Stimulated activated CD4-positive, alpha-beta T cell treated with anti-CD3 and anti-CD28 coated beads, Interleukin-12 subunit alpha, Interleukin-12 subunit beta, amount 100 ng/mL, for 4 hours (primary cell): ENCODE measurements at places on chromosomes 4 and X.

- DNase-seq = no peak
Measured at GRCh38 chrX:148909758-148910157, 409.3 kb downstream of the AFF2 start.

DNA sequence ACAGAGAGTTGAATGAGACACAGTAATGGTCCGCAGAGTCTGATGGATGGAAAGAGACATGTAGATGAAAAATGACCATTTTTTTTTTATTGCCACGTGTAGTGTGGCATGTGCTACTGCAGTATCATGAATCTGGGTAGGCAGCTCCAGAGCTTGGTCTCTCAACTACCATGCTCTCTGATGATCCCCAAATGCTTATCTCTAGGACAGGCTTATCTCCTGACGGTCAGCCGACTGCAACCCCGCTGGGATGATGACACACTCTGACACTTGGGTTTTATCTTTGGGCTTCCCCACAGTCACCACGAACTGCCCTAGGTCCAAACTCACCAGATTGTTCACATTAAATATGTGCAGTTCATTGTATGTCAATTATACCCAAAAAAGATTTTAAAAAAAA lies 239.7 kb downstream of the QDPR start:
- DNase-seq = no peak

DNA sequence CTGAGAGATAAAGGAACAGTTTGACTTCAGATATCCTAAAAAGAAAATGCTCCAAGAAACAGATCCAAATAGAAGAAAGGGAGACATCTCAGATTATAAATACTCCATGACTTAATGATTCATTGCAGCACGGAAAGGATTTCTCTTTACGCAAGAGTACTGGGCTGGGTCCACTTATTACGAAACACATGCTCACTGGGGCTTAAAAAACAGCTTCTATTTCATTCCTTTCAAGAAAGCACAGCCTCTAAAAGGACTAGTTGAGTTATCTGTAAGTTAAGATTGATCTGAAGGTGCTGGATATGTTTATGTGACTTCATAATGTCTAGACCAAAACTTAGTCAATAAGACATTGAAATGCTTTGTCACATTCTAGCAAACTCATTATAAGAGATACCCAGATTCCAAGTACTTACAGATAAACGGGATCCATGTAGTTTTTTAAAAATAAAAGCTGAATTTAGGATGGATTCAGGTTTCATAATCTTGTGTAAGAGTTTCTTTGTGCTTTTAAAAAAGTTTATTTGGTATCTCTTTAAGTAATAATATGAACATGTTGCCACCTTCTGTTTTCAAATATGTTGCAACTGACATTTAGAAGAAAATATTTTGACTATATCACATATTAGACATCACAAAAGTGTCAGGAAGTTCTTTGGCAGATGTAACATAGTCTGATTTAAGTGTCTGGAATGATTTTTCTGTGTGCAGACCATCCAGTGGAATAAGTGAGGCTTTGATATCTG lies 109.5 kb upstream of the MYOZ2 start:
- no peak for DNase-seq

- no peak for DNase-seq
Measured at GRCh38 chr4:88445252-88445651, 11.7 kb upstream of the HERC5 start.

DNA sequence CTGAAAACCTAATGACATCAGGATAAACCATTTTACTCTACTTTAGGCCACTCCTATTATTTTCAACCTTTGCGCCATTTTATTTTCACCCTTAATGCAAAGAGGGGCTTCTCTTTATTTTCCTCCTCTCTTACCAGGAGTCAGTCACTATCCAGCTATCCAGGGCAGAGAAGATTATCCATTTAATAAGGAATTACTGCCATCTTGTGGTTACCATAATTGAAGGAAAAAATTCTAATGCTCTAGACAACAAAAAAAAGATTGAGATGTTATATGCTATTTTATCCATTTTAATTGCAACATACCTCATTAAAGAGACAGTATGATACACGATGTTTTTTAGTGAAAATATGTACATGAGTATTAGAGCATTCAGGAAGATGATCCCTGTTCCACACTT lies 514.5 kb upstream of the FAM241A start:
- no peak for DNase-seq

DNA sequence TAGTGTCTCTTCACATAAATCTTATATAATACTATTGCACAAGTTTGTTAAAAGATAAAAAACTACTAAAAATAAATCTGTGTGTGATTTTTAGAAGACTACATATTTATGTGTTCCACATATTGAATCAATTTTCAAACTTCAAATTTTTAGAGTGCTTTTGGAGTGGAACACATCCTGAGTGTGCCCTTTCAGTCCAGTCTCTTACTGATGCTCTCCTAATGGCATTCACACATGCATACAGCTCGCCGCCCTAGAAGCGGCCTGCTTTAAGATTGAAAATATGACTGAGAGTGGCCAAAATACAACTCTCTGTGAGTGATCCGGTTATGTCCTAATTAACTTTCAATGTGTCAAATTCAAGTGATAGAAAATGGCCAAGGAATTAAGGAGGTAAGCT lies 628.8 kb downstream of the ANKRD50 start:
- no peak for DNase-seq

DNA sequence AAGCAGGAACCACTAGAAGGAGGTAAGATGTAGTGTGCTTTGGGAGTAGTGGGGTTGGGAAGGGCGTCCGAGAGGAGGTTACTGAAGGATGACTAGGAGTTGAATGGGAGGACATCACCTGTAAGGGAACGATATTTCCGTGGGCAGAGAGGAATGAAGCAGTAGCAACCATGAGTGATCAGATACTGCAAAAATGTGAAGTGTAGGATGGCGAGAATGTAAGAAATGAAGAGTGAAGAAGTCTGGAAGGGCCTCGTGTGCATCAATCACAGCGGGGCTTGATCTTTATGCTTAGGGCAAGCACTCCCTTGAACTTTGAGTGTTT lies 594 bp downstream of the MSMO1 start:
- DNase-seq = no peak

GRCh38 chrX:10121787-10122186 lies 35.0 kb upstream of the CLCN4 start:
- DNase-seq = no peak

- no peak for DNase-seq
Measured at GRCh38 chr4:112379306-112379705, 82.1 kb downstream of the ALPK1 start.

- no peak for DNase-seq
Measured at GRCh38 chr4:82774711-82775171, 23.9 kb downstream of the SCD5 start.

- DNase-seq = no peak
Measured at GRCh38 chrX:2370456-2370855, 130.3 kb downstream of the DHRSX start.

DNA sequence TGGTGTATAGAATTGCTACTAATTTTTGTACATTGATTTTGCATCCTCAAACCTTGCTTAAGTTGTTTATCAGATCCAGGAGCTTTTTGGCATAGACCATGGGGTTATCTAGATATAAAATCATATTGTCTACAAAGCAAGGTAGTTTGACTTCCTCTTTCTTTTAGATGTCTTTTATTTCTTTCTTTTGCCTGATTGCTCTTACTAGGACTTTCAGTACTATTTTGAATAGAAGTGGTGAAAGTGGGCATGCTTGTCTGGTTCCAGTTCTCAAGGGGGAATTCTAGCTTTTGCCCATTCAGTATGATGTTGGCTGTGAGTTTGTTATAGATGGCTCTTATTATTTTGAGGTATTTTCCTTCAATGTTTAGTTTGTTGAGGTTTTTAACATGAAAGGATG lies 187.9 kb upstream of the LCORL start:
- no peak for DNase-seq

- no peak for DNase-seq
Measured at GRCh38 chrX:39144956-39145355, 343.7 kb downstream of the MID1IP1 start.

DNA sequence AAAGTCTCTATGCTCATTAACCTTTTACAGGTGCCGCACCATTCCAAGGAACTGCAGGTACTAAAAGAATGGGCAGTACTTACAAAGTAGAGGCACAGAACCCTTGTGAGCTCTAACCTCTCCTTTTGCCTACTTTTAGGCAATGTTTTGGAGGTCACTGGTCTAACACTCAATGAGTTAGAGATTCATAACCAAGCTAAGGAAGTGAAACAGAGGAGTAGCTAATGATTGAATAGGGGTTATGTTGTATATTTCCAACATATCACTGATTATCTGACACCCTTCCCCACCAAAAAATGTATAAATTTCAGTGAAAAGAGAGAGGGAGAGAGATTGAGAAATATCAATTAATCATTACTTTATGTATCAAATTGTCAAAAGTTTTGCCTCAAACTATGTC lies 269.3 kb downstream of the PCDH7 start:
- no peak for DNase-seq

DNA sequence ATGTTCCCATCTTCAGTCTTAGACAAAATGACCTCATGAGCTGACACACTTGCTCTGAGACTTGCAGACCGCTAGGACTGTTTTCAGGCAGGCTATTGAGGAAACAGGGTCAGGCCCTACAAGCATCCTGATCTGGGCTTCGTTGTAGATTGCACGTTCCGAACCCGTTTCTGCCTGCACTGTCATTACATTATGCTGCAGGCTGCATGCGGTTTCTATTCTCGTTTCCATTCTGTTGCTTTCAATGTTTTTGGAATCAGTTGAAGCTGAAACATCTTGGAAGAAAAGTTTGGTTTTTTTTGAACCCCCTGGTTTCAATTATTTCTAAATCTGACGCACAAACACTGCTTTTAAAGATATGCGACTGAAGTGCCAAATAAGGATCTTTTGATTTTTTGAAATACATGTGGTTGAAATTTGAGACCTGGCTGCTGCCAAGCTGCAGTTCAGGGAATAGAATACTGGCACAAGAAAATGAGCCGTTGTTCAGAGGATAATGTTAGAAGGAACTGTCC lies 716.1 kb upstream of the INTU start:
- DNase-seq = no peak

- DNase-seq = no peak
Measured at GRCh38 chrX:110046001-110046400, 43.1 kb downstream of the TMEM164 start.

DNA sequence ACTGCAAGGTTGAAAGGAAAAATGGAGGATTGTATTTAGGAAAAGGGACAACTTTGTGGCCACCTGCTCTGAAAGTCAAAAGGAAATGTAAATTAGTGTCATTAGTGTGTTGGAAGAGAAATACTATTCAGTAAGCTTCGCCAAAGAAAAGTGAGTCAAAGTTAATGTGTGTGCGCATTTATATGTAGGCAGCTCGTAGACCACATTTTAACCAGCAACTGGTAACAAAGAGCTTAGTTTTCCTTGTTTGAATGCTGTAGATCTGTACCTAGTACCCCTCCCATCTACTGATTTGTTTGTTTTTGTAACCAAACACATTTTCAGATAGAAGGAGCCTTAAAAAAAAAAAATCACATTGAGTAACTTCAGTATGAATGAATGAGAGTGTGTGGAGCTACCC lies 69.3 kb downstream of the GPAT3 start:
- DNase-seq = no peak

- DNase-seq = no peak
Measured at GRCh38 chr4:113561092-113561491, 200.4 kb downstream of the CAMK2D start.

GRCh38 chr4:141311246-141312204 lies 90.8 kb downstream of the ZNF330 start:
- no peak for DNase-seq

- DNase-seq = no peak
Measured at GRCh38 chr4:108355902-108356535, 187.3 kb upstream of the LEF1 start.

GRCh38 chr4:99403380-99404184 lies 31.6 kb downstream of the ADH7 start:
- no peak for DNase-seq

DNA sequence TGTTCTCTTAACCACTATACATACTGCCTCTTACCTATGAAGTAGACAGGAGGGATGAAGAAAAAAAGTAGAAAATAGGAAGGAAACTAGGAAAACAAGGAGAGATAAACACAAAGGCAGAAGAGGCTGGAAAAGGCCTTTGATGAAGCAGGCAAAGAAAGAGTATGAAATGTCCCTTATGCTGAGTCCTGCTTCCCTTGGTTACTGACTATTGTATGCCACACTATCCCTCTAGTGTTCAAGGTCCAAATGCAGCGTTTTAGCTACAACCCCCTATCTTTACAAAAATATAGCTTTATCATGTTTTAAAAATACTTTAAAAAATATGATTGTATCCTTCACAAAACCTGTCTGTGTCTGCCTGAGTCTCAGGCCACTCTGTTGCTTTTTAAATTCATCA lies 233.1 kb downstream of the CAMK2D start:
- no peak for DNase-seq

DNA sequence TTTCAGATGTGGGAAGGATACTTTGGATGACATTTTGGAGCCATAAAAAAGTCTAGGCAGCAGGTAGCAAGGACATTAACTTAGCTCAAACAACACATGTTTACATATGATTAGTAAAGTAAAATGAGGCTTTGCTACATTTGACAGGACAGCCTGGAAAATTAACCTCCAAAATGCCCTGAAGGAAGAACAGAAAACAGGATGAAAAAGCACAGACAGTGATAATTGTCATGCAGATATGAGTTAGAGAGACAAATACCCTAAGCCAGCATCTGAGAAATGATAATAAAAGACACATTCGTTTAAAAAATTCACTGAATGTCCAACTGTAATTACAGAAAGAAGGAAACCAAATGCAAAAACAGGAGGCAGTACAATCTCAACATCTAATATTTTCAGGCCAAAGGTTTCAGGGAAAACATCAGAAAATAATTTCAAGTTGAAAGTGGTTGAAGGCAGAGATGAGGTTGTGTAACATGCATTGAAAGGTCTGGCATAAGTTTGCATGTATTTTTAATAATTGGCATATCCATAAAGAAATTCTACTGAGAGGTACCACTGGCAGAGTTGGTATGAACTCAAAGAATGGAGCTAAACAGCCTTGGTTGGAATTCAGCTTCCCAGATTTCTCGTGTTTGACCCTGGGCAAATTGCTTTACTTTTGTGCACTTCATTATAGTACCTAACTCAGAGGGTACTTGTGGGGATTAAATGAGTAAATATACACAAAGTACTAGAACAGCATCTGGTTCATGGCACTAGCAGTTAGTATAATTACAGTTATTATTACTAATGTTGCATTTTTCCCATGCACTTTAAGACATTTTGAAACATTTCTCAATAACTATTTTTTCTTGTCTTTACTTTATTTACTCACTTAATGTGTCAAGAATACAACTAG lies 54.4 kb upstream of the MAP9 start:
- no peak for DNase-seq
